ENCODE measurements at places on chromosomes 3 and 15.
A peak's percentile ranks its signal among the peaks of the same experiment; 100 is the strongest.

DNA sequence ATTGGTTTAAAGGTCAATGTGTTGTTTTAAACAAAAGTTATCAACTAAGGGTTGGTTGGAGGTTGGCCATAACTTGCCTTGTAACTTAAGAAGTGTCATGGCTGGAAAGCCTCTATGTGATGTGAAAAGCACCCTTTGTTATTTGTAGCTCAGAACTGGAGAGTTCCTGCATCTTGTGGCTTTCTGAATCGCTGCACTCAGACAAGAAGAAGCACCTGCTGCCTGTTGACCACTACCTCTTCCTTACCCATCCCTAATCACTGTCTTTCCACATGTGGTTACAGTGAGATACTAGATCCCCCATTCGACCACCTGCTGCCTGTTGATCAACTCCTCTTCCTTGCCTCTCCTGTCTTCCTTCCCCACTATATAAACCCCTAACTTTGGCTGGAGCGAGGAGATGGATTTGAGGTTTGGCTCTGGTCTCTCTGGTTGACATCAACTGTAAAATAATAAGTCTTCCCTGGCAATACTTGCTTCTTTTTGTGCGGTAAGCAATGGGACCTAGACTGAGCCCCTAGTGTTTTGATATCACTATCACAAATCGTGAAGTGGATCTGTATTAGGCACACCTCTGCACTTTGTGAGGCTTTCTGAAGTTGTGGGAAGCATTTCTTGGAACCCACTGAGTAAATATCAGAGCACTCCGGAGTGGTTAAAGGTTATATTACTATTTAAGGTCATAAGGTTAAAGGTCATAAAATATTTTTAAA, 13.8 kb downstream of the RPL39L start:
- DNase-seq: no peak

- no peak for DNase-seq
Measured at GRCh38 chr3:2870724-2871333, 239.3 kb downstream of the IL5RA start.

- DNase-seq: no peak
Measured at GRCh38 chr3:15820911-15821310, 23.1 kb upstream of the ANKRD28 start.

DNA sequence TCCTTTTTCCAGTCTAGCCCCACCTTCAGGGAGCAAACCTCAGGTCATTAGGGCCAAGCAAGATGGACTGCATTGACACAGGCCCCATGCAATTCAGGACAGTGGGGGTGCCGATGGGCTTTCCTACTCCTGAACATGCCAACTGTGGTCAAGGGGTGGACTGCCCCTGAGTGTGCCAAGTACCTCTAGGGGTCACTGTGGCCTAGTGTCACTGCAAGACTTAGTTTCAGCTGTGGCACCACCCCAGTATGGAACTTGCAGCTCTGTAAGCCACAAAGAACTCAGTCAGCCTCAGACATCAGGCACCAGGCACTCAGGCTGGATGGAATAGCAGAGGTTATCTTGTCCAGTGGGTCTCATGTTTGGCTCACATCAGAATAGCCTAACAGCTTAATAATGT, 32.3 kb downstream of the EXOG start:
- DNase-seq: no peak

GRCh38 chr15:47750740-47751262, 33.5 kb downstream of the SEMA6D start:
- no peak for DNase-seq

DNA sequence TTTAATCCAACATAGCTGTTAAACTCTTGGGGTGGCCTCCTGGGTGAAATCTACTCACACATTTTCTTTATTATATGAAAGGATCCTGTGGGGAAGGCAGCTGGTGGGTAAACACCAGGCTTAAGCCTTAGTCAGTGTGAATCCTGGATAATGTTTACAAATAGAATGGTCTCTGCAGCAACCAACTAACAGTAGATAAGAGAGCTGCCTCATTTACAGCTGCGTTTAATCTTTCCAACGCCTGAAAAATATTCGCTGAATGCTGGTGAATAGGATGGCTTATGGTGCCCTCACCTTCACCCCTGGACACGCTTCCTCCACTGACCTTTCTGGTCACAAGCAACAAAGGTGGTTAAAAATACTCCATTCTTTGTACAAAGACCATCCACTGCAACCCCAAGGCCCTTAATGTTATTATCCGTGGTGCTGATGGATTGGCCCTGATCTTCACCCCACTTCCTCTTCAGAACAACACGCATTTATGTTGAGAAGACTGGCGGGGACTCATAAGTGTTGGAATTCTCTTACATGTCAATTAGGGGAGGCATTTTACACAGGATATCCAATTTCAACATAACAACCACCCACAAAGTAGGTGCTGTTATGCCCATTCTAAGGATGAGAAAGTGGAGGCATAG, 120.0 kb upstream of the FRMD4B start:
- no peak for DNase-seq

- no peak for DNase-seq
Measured at GRCh38 chr3:97970956-97971620, 1.1 kb downstream of the RIOX2 start.

DNA sequence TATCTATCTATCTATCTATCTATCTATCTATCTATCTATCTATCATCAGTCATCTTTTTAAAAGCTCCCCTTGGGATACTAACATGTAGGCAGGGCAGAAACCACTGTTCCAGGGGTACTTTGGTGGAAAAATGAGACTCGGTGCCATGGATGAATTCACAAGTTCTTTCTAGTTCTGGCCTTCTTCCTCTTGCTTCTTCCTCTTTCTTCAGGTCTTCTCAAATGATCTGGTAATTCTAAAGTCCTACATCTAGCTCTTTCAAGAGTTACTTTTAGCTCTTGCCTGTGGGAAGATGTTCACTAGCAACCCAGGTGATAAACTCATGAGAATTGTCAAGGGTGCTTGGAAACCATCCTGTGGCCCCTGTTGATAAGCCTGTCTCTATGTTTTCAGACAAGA, 168.5 kb upstream of the TBC1D5 start:
- DNase-seq: no peak

DNA sequence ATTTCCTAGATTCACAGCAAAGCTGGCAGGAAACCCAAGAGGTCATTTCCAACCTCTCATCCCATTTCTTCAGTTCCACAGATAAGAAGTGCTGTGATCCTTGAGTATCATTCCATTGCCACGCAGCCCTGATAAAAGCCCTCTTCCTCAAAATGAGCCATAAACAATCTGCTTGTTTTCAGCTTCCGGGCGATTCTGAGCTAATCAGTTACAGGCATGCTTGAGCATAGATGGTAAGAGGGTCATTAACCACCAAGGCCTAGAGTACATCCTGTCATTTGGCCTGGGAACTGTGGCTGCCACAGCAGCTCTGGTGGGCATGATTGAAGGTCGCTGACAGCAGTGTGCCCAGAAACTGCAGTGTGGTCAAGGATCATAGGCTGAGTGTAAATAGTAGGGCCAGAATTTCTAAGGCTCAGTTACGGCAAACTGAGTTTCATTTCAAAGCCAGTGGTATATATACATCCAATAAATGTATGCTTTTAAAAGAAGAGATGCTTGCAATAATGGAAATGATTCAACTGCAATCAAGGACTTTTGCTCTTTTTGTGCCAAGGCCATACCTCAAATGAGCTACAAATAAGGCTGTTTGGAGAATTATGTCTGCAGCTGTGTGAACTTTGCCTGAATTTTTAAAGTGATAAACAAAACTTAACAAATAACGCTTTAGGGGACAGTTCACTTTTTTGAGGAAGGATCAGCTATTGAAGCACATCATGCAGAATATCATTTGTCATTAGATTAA, 47.3 kb downstream of the P3H2 start:
- no peak for DNase-seq

GRCh38 chr3:31927811-31928210, 53.3 kb downstream of the OSBPL10 start:
- no peak for DNase-seq

DNA sequence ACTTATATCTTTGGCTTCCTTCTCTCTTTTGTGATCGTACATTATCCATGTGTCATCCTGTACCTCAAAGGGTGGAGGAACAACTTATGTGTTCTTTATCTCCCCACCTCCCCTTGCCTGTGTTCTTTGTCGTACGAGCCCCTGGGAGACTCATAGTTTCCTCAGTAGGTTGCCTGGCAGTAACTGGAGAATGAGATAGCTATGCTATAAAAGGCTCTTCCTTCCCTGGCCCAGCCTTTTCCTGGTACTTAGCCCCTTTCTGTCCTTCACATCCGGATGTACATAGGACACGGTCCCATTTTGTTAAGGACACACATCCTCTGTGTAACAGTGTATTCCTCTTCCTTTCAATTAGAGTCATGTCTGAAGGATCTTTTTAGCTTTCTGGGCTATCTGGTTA, 32.1 kb downstream of the PLCL2 start:
- no peak for DNase-seq

DNA sequence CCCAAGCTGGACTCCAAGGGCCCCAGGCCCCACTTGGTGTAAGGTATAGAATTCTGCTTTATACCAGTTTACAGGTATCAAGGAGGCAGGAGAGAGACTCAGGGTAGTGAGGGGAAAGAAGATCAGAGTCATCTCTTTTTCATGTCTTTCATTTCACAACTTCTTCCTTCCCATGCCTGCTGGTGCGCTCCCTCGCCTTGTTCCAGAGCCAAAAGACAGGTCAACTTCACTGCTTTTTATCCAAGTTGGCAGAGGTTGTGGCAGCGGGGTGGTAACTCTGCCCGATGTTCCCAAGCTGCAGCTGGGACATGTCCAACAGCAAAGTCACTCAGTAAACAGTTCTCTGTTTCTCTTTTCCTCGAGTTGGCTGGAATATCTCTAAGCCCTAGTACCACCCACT, 86.3 kb upstream of the TCF12 start:
- DNase-seq: peak; percentile 92

GRCh38 chr3:44999782-45000181, 23.7 kb downstream of the EXOSC7 start:
- no peak for DNase-seq

GRCh38 chr15:46034755-46035154, 399.9 kb downstream of the SQOR start:
- DNase-seq: no peak

DNA sequence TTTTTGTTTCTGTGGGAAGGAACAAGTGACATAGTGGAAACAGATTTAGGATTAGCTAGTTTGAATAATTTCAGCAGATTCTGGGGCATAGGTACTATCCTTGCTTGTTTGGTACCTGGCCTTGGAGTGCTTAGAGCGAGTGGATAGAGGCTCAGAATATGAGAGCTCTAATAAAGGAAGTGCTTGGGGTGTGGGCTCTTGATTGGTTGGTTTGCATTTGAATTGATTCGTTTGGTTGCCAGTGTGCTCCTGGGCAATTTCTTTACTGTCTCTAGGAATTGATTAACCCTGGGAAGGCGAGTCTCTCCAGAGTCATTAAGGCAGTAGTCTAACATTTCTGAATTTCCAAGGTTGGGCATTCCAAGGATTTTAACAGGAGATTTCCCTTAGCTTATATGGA, 98.0 kb downstream of the DTWD1 start:
- no peak for DNase-seq

DNA sequence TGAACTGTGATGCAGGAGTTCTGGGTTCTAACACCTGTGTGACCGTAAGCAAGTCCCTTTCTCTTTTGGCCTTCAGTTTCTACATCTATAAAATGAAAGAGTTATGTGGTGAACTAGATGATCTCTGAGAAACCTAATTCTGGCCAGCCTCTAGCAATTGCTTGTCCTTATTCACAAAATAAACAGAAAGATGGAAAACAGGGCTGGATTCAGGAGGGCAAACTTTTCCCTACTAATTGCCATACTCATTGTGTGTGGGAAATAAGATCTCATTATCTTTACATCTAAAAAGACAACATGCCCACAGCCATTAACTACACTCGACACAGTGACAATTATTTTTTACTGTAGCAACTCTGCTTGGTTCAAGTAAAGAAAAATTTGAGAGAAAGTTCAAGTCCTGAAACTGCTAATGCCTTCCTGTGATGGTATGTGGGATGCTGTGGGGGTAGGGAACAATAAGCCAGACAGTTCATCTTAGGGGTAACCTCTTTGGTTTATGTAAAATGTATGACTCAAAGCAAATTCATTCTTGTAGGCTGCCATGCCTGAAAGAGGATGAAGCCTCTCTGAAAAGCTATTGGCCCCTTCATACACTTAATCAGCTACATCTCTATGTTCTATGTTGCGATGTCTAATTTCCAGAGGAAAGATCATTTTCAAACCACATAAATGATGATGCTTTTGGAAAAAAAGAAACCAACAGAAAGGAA, 177.6 kb upstream of the BCL6 start:
- no peak for DNase-seq

- DNase-seq: no peak
Measured at GRCh38 chr3:38116471-38117162, 20.3 kb downstream of the ACAA1 start.

DNA sequence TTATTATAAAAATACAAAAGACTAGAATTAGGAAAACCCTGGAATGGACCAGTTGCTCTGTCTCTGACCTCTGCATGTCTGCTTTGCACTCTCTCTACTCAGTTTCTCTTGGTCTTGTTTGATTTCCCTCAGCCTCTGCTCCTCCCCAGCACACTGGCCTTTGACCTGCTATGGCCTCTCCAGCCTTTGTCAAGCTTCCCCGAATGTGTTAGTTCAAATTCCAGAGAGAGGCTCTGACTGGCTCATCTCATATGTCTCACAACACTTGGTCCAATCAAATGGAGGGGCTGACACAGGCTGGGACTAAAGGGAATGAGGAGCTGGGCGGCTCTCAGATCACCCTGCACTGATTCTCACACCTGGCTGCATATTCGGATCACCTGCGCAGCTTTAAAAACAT, 52.4 kb upstream of the CMTM8 start:
- DNase-seq: no peak
